CD4-positive, alpha-beta T cell treated with Interleukin-10 for 1 hour (primary cell): ENCODE measurements at places on chromosomes 16 and 17.

DNA sequence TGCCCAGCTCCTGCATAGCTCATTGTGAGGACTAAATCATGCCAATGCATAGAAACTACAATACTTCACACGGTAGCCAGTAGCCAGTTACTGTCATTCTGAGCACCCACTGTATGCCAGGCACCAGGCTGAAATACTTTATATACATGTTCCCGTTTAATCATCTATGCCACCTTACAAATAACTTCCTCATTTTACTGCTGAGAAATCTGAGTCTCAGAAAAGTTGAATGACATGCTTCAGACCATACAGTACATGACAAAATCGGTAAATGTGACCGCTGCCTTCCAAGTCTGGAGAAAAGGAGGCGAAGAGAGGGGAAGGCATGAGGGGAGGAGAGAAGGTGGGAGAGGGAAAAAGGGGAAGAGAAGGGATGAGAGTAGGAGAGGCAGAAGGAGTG lies 9.2 kb upstream of the TLCD3B start:
- no peak for DNase-seq

DNA sequence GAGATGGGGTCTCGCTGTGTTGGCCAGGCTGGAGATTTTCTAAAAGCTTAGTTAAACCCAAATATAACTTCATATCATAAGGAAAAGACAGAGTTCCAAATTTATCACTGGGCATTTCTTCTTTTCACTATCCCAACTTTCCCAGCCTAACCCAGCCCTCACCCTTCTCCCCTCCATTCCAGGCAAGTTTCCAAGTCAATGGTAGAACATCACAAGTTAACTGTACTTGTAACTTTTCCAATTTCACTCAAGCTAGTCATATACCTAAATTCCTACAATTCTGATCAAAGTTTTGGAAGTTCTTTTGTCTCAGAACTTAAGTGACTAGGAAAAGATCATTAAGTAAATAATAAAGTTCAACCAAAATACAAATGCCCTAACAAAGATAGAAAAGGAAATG lies 61.2 kb downstream of the USP32 start:
- DNase-seq, result no peak

- no peak for DNase-seq
These were observed 11.6 kb downstream of the AQP8 start for GRCh38 chr16:25228372-25228771.

- no peak for DNase-seq
These were observed 7.2 kb upstream of the MTSS2 start for GRCh38 chr16:70692873-70693671.

GRCh38 chr17:77636835-77637817 lies 321.4 kb upstream of the TNRC6C start:
- no peak for DNase-seq

DNA sequence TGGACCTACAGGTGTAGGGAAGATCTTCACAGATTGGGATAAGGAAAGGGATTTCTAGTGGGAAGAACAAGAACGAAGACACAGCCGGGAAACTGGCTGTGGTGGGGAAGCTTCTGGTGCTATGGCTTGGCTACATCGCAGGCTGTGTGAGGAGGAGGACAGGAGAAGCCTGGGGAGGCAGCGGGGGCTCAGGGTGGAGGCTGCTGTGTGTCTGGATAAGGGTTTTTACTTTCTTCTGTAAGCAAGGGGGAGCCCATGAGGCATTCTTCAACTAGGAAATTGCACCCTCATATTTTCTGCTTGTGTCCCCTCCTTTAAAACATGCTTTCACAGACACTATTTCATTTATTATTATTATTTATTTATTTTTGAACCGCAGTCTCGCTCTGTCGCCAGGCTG lies 2.9 kb upstream of the RHBDF2 start:
- no peak for DNase-seq

DNA sequence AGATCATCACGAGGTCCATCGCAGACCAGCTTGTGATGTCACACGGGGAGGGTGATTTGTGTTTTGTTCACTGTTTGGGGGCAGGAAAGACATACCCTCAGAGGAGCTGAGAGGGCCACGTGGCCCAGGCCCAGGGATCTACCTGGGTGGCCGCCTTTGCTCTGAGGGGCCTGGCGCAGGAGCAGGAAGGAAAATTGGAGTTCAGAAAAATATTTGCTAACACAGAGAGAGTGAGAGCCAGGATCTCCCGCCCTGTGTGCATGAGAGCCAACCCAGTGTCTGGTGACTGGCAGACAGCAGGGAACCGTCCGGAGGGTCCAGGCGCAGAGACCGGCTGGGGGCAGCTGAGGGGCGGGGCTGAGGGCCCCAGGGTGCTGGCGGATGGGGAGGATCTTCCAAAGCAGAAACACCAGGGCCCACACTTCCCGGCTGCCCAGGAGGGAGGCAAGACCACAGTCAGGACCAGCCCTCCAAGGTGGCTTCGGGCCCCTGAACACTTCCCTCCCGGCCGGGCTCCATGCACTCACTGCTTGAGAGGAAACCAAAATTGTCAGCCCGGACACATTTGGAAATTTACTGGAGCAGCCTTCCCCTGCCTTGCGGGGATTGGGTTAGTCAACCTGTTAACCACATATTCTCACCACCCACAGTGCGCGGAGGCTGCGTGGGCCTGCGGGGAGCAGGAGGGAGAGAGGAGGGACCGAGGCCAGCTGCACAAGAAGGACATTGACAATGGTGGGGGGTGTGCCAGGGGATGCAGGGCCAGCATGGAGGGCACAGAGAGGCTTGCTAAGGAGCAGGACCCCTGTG lies 52.6 kb downstream of the RBFOX3 start:
- no peak for DNase-seq

GRCh38 chr17:44786551-44787081 lies 27.8 kb downstream of the ADAM11 start:
- DNase-seq, result no peak
